ENCODE measurements at places on chromosomes 3 and 15. TPM values are rescaled to one million over a fixed set of nuclear protein-coding genes. Genes with fewer than 3 reads are reported as not detected.

GRCh38 chr3:164486150-164486549 is 592.1 kb downstream of the SI start:
- no peak for DNase-seq

GRCh38 chr3:146345900-146346299 is 95.0 kb upstream of the PLSCR4 start:
- DNase-seq, result no peak

DNA sequence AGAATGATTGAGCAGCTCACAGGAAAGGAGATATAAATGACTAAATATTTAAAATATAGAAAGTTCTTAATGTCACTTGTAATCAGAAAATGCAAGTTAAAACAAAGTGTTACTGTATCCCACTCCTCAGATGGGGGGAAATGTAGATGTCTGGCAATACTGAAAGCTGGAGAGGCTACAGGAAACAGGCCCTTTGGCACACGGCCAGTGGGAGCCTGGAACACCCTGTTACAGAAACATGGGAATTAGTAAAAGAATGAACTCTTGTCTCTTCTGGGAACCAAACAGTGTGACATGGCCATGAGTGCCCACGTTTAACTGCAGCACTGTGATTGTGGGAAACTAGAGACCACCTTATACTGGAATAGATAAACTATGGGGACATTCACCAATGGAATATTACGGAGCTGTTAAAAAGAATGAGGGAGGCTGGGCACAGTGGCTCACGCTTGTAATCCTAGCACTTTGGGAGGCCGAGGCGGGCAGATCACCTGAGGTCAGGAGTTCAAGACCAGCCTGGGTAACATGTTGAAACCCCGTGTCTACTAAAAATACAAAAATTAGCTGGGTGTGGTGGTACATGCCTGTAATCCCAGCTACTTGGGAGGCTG is 50.2 kb downstream of the CDCP1 start:
- DNase-seq, result no peak

Gene TMEM39A
- polyA plus RNA-seq, result 58.4 TPM

Gene DYNLT2B
- 39.0 TPM for polyA plus RNA-seq

DNA sequence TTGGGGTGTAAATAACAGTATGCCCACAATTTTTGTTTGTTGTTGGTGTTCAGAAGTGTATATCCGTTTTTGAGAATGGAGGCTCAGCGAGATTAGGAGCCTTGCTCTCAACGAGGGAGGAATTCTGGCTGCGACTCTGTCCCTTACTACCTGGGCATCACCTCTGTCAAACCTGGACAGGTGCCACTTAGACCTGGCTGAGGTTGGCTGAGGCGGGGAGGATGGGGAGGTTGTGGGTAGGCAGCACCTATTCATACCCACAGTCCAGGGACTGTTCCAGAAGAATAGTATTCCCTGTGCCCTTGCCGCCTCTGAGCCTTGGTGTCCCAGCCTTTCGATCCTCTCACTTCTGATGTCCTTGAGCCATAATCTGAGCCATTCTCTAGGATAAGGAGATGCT is 99.9 kb downstream of the LINGO1 start:
- no peak for DNase-seq

Gene ZNF717
- polyA plus RNA-seq, result 13.0 TPM

DNA sequence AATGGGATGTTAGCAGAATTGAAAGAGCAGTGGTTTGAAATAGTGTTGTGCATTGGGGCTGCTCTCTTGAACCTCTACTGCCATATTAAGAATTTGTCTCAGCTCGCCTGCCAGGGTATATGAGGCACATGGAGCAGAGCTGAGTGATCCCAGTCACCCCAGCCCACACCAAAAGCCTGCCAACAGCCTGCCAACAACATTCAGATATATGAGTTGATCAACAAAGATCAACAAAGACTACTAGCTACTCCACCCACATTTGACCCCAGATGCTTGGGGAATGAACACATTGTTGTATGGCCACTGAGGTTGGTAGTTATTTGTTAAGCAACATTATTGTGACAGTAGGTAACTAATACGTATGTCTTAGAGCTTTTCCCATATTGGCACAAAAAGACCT is 570.9 kb upstream of the IL12A start:
- no peak for DNase-seq

GRCh38 chr15:86259589-86259988 is 179.9 kb downstream of the AGBL1 start:
- DNase-seq, result no peak

GRCh38 chr3:190165253-190165652 is 44.6 kb upstream of the P3H2 start:
- DNase-seq, result no peak

GRCh38 chr3:137105277-137105977 is 147.6 kb downstream of the IL20RB start:
- peak; percentile 45 for DNase-seq

DNA sequence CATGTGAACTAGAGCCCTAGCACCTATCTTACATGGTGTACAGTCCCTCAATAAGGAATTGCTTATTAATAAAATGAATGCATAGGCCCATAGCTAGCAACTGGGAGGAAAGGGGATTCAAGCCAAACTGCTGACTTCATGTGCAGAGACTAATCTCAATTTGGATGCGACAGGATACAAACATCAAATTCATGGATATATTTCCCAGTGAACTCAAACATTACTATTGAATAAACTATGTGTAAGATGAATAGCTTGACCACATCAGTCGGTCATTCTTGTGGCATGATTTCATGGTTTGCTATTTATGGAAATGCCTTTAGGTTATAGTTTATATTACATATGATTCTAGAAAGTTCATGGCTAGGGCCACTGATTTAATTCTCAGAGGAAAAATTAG is 268.6 kb upstream of the SLITRK3 start:
- no peak for DNase-seq

- DNase-seq, result no peak
Measured at GRCh38 chr15:72005483-72005882, 112.5 kb downstream of the MYO9A start.

Gene GOLGA8R
- 10.3 TPM for polyA plus RNA-seq

Gene RBP2
- polyA plus RNA-seq, result not detected

DNA sequence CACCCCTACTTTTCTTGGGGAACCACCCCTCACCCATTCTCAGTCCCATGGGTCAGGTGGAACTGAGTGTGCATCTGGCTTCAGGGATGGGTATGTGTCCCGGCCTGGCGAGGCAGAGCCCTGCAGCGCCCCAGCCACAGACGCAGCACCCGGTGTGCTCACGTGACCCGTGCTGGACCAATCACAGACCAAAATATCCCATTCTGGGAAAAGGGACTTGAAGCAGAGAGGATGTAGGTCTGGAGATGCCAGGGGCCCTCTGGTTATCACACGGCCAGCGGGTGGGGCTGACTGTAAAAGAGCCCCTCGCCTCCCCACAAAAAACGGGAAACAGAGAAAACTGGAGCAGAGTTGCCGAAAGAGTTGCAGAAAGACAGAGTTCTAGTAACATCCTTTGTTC is 138.0 kb upstream of the RAD18 start:
- no peak for DNase-seq

GRCh38 chr3:197394464-197395321 is 96.3 kb upstream of the DLG1 start:
- no peak for DNase-seq

- DNase-seq, result no peak
Measured at GRCh38 chr3:46089237-46090011, 62.1 kb upstream of the XCR1 start.

DNA sequence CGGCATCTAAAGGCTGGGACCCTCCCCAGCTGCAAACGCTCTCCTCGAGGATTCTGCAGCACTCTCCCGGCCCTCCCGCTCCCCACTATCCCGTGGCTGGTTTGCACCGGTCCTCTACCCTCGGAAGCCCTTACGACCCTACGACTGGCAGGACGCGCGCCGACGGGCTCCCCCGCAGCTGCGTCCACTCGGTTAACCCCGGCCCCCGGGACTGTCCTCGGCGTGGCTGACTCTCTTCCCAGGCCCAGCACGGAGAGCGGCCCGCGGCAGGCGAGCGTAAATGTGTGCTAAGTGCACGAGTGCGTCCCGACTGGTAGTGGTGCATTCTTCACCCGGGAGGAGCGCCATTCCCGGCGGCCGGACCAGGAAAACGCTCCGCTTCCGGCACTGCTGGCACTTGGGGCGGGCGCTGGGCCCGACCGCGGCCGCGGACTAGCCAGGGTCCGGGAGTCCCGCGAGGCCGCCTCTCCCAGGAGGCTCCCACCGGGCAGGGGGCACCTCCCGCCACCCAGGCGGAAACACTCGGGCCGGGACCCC is 508 bp downstream of the GORASP1 start:
- peak; percentile 27 for DNase-seq

DNA sequence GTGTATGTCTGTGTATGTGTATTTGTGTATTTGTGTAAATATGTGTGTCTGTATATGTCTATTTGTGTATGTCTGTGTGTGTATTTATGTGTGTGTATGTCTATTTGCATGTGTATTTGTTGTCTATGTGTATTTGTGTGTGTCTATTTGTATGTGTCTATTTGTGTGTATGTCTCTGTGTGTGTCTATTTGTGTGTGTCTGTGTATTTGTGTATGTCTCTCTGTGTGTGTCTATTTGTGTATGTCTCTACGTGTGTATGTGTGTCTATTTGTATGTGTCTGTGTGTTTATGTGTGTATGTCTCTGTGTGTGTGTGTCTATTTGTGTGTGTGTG is 30.4 kb downstream of the PTH1R start:
- DNase-seq, result no peak

DNA sequence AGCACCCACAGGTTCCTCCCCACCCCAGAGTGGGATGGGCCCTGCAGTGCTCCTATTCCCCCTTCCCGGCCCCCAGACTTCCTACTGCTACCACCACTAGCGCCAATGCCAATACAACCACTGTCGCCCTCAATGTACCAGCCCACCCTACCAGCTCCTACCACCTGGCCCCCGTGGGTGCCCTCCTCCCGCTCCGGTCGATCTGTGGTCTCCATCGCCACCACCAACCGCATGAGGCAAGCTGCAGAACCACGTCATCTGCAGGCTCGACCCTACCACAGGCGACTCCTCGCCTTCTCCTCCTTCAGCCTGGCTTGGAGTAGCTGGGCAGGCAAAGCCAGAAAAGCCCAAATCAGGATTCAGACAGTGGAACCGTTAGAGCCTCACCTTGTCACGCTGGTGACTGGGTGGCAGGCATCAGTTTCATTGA is 179.3 kb downstream of the POTEB3 start:
- no peak for DNase-seq

DNA sequence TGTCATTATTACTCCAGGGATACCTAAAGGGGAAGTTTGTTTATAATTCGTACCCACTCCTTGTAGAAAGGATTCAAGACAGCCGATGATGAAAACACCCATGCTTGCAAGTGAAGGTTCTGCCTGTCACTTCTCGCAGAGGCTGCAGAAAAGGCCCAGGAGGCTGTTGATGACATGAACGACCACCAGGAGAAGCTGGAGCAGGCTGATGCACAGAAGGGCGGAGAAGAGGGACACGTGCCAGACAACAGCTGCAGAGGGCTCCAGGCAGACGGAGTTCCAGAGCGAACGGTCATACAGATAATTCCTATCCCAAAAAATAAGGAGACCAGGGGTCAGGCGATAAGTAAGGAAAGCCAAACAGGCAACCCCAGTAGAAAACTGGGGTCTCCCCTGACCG is 5.7 kb upstream of the DYNLT2B start:
- DNase-seq, result no peak

DNA sequence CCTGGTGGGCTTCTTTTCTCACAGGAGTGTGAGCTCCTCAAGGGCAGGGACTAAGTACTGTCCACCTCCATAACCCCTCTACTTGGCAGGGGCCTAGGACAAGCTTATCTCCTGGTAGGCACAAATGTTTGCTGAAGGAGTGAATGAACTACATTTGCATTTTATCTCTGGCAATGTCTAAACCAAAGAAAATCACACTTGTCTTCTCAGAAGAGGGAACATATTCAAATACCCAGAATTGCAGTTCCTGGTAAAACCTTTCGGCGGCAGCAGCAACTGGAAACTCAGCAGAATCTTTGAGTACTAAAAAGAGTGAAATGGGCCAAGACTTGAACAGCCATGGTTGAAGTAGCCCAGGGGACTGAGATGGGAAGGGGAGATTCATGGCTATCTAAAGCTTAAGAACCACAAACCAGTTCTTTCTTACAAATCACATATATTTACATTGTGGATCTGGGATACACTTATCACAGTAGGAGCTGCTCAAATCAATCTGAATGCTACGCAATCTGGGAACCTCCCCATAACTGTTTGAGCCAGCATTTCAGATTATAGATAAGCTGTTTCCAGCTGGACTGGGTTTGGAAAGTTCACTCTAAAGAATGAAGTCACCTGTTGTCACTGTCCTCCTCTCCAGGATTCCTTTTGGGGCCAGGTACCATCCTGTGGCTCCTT is 18.7 kb upstream of the PTPN9 start:
- DNase-seq, result no peak

GRCh38 chr15:65379986-65380385 is 2.2 kb upstream of the IGDCC3 start:
- DNase-seq, result no peak

- DNase-seq, result peak; percentile 45
Measured at GRCh38 chr3:51799879-51800749, 21.1 kb upstream of the IQCF6 start.

Gene ACKR2
- polyA plus RNA-seq, result 1.2 TPM

Gene CKMT1B
- polyA plus RNA-seq, result 2.3 TPM

DNA sequence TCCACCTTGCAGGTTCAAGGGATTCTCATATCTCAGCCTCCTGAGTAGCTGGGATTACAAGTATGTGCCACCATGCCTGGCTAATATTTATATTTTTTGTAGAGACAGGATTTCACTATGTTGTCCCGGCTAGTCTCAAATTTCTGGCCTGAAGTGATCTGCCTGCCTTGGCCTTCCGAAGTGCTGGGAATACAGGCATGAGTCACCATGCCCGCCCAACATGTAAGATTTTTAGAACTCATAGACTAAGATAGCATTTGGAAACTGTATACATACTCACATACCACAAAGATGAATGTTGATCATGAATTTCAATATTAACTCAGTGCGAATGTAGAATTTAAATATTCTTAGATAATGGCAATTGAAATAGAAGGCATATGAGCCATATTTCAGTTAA is 718.9 kb downstream of the NLGN1 start:
- no peak for DNase-seq

GRCh38 chr3:26630669-26631389 is 8.3 kb downstream of the LRRC3B start:
- DNase-seq, result no peak

GRCh38 chr3:10935846-10936631 is 56.5 kb upstream of the SLC6A1 start:
- DNase-seq, result no peak

Gene SPINK8
- 0.35 TPM for polyA plus RNA-seq

Gene RASGRP1
- polyA plus RNA-seq, result 13.5 TPM

- no peak for DNase-seq
Measured at GRCh38 chr3:8279476-8279875, 222.1 kb upstream of the LMCD1 start.

DNA sequence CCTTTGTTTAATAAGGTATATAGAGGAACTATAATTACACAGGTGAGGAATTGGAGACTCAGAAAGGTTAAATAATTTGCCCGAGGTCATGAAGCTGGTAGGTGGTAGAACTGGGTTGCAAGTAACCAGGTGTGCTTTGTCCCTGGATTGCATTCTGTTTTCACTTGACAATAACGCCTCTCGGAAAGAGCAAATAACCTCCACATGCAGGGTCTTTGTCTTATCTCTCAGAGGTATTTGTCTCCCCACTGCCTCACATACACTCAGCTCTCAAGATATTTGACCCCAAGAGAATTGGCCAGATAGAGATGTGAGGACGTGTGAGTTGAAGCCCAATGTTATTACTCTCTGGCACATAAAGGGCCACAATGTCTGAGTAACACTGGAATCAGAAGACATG is 320.9 kb upstream of the ONECUT1 start:
- no peak for DNase-seq

Gene RASGRF1
- 0.92 TPM for polyA plus RNA-seq

Gene CYFIP1
- polyA plus RNA-seq, result 93.7 TPM

Gene ARHGAP31
- polyA plus RNA-seq, result 12.5 TPM

Gene CLRN1
- polyA plus RNA-seq, result not detected

Data from left renal pelvis (tissue), 4 donors.